Activated T-helper 1 cell treated with anti-CD3 and anti-CD28 coated beads, Interleukin-12 subunit alpha, Interleukin-12 subunit beta, Interleukin-2, Interleukin-4 antibody, amounts not matched to agents 30 ng/mL and 10 ng/mL and 1 ng/mL, durations not matched to agents 14 hours and 24 hours and 36 hours (primary cell): ENCODE measurements at places on chromosomes 13 and 19. TPM values are rescaled to one million over a fixed set of nuclear protein-coding genes. Genes with fewer than 3 reads are reported as not detected.

DNA sequence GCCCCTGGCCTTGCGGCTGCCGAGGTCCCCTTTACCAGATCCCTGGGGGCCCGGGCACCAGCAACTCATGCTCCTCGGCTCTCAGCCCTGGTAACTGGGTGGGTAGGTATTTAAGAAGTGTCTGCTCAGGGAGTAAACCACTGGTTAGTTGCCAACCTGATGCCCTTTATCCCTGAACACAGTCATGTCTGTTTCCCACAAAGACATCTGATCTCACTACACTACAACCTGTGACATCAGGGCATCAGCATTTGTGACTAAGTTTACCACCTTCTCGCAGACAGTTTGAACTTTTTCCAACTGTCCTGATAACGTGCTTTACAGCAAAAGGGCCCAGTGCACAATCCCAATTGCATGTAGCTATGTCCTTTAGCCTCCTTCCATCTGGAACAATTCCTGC is 22.0 kb downstream of the GGACT start:
- H3K27me3 ChIP-seq: no peaks in the 10 kb centered on the region
- DNase-seq: no peak
- no peak overlapping the region for H3K4me3 ChIP-seq
- H3K4me1 ChIP-seq: no peaks in the 10 kb centered on the region

GRCh38 chr19:31296741-31297390 is 52.4 kb downstream of the TSHZ3 start:
- DNase-seq: no peak
- H3K36me3 ChIP-seq: no peaks in the 10 kb centered on the region
- peaks cover 6% of the 10 kb centered on the region for H3K27me3 ChIP-seq
- no peaks in the 10 kb centered on the region for H3K4me1 ChIP-seq
- H3K4me3 ChIP-seq: no peak overlapping the region

DNA sequence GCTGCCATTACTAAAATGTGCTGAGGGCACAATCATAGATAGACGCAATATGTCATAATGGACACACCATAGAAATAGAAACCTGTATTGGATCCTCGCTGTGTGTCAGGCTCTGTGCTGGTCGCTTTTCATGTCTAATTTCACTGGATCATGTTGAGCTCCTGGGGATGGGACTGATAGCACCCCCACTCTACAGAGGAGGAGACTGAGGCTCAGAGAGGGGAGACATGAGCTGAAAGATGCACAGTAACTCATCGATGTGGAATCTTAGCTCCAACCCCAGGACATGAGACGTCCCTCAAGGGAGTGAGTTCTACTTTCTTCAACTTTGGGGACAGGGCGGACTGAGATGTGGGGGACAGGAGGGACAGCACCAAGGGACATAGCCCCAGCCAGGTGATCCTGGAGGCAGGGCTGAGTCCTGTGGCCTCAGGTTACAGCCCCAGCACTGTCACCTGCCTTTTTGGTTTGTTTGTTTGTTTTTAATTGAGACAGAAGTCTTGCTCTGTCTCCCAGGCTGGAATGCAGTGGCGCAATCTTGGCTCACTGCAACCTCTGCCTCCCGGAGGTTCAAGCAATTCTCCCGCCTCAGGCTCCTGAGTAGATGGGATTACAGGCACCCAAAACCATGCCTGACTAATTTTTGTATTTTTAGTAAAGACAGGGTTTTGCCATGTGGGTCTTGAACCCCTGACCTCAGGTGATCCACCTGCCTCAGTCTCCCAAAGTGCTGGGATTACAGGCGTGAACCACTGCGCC is 6.6 kb upstream of the GIPC1 start:
- H3K4me1 ChIP-seq: peaks cover 23% of the 10 kb centered on the region
- DNase-seq: no peak
- no peaks in the 10 kb centered on the region for H3K36me3 ChIP-seq
- H3K27me3 ChIP-seq: peaks cover 9% of the 10 kb centered on the region
- H3K4me3 ChIP-seq: no peak overlapping the region

DNA sequence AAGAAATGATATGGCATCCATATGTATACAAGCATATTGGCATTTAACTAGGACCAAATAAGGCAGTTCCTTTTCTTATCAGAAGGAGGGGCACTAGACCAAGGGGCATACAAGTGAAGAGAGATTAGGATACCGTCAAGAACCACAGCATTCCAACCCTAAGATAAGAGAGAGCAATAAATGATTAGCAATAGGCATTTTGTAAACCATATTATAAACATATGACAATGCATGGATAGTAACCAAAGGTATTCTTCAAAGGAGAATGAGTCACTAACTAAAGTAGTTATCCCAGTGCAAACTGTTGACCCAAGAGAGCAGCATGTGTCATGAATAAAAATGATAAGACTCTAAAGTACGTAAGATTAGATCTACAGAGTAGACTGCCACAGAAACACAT is 500.9 kb upstream of the HTR2A start:
- DNase-seq: no peak
- H3K27ac ChIP-seq: no peak overlapping the region
- H3K4me3 ChIP-seq: no peak overlapping the region

- H3K4me3 ChIP-seq: peak within 1 kb of the TSS; percentile 93
- H3K27me3 ChIP-seq: no peaks in the 10 kb centered on the region
- H3K36me3 ChIP-seq: peaks cover 33% of the 10 kb centered on the region
- peaks cover 17% of the 10 kb centered on the region for H3K4me1 ChIP-seq
- peak; percentile 54 for DNase-seq
Observed at GRCh38 chr19:35268536-35269437, at the start of gene USF2. Gene USF2, plus strand, starts transcription at chr19:35268962. Its CDS starts 140 bp downstream, at chr19:35269102.

DNA sequence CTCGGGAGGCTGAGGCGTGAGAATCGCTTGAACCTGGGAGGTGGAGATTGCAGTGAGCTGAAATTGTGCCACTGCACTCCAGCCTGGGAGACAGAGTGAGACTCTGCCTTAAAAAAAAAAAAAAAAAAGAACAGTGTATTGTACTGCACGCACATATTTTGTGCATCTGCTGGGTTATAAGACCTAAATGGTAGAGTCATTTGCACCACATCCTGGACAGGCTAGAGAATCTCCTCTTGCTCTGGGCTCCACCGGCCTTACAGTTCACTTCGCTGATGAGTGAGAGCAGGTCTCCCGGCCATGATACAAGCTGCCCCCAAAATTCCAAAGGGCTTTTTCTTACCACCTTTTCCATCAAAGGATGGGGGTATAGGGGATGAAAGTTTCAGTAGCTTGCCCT is 7.2 kb upstream of the SAE1 start:
- H3K27me3 ChIP-seq: peaks cover 5% of the 10 kb centered on the region
- no peak overlapping the region for H3K4me3 ChIP-seq
- no peaks in the 10 kb centered on the region for H3K36me3 ChIP-seq
- H3K27ac ChIP-seq: no peak overlapping the region
- DNase-seq: no peak

- H3K4me1 ChIP-seq: peaks cover 65% of the 10 kb centered on the region
- H3K27me3 ChIP-seq: no peaks in the 10 kb centered on the region
- H3K27ac ChIP-seq: peak overlapping the region; percentile 97
- DNase-seq: peak; percentile 53
- H3K36me3 ChIP-seq: peaks cover 17% of the 10 kb centered on the region
Observed at GRCh38 chr19:19459707-19460251, 54.3 kb downstream of the GATAD2A start.

GRCh38 chr13:106089261-106089980 is 446.0 kb downstream of the EFNB2 start:
- no peaks in the 10 kb centered on the region for H3K36me3 ChIP-seq
- H3K27ac ChIP-seq: no peak overlapping the region
- H3K4me1 ChIP-seq: no peaks in the 10 kb centered on the region
- no peak for DNase-seq

DNA sequence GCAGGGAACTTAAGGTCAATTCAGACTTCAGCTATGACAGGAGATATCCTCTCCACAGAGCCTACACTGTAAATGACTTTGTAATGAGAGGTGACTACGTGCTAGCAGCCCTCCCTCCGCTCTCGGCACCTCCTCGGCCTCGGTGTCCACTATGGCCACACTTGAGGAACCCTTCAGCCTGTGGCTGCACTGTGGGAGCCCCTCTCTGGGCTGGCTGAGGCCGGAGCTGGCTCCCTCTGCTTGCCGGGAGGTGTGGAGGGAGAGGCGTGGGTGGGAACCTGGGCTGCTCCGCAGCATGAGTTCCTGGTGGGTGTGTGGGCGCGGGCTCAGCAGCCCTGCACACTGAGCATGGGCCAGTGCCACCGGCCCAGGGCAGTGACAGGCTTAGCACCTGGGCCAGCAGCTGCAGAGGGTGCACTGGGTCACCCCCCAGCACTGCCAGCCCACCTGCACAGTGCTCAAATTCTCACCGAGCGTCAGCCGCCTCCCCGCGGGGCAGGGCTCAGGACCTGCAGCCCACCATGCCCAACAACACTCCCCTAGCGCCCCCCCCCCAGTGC is 137.6 kb upstream of the SPACA7 start:
- DNase-seq: no peak
- no peaks in the 10 kb centered on the region for H3K4me1 ChIP-seq
- peaks cover 2% of the 10 kb centered on the region for H3K27me3 ChIP-seq
- H3K36me3 ChIP-seq: no peaks in the 10 kb centered on the region

DNA sequence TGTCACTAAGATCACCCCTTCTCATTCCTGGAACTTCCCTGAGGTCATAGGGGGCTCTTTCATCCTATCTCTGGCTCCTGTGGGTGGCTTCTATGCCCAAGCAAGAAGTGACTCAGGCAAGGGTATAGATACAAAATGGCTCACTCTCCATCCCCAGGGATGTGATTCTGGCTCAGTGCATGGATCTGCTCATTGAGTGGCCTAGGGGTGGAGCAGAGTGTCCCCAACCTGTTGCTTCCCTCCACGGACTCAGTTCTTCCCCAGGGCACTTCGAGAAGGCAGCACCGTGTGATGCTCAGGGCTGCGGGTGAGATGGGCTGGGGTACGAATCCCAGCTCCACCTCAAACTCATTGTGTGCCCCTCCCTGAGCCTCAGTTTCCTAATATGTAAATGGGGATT is 136.4 kb downstream of the PTPRS start:
- no peaks in the 10 kb centered on the region for H3K36me3 ChIP-seq
- no peaks in the 10 kb centered on the region for H3K4me1 ChIP-seq
- no peaks in the 10 kb centered on the region for H3K27me3 ChIP-seq
- DNase-seq: no peak

DNA sequence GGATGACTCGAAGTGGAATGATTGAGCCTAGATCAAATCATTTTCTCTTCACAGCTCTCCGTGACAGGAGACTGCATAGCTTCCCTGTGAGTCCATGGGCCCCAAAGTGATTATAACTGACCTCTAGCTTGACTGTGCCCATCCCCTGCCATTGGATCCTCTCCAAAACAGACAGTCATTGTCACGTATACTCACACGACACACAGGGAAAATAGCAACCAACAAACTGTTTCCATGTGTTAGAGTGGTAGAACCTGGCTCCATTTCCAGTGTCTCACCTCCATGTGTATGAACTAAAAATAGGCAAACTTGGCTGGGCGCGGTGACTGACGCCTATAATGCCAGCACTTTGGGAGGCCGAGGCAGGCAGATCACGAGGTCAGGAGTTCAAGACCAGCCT is 48.8 kb upstream of the NPAS1 start:
- no peak overlapping the region for H3K4me3 ChIP-seq
- H3K27me3 ChIP-seq: no peaks in the 10 kb centered on the region
- peaks cover 37% of the 10 kb centered on the region for H3K4me1 ChIP-seq
- H3K36me3 ChIP-seq: peaks cover 22% of the 10 kb centered on the region
- H3K27ac ChIP-seq: no peak overlapping the region

GRCh38 chr13:99996381-99996973 is 14.9 kb downstream of the ZIC2 start:
- H3K4me1 ChIP-seq: peaks cover 36% of the 10 kb centered on the region
- no peak overlapping the region for H3K4me3 ChIP-seq
- H3K36me3 ChIP-seq: no peaks in the 10 kb centered on the region
- H3K27me3 ChIP-seq: peaks cover 73% of the 10 kb centered on the region

GRCh38 chr19:33630880-33631608 is 9.3 kb downstream of the CHST8 start:
- peaks cover 4% of the 10 kb centered on the region for H3K27me3 ChIP-seq
- no peaks in the 10 kb centered on the region for H3K4me1 ChIP-seq
- DNase-seq: no peak
- no peak overlapping the region for H3K27ac ChIP-seq

Gene ZNF91
- 20.5 and 22.4 TPM in 2 replicates for total RNA-seq

Gene ATP1A3
- total RNA-seq: 0.93 and 1.4 TPM in 2 replicates

Gene SIGLECL1
- not detected in 2 replicates for total RNA-seq

Gene LMO7
- total RNA-seq: 2.9 and 3.2 TPM in 2 replicates

Gene GZMM
- total RNA-seq: 52.7 and 55.6 TPM in 2 replicates

Gene PROZ
- not detected in 2 replicates for total RNA-seq

Gene CGB2
- total RNA-seq: not detected in 2 replicates

Gene MRPS12
- 118 and 120 TPM in 2 replicates for total RNA-seq
